GM04504 (cell line): ENCODE measurements at places on chromosomes 6 and 20.
A peak's percentile ranks its signal among the peaks of the same experiment; 100 is the strongest.

GRCh38 chr20:32678948-32679347 is 5.2 kb upstream of the C20orf203 start:
- DNase-seq = peak; percentile 61

DNA sequence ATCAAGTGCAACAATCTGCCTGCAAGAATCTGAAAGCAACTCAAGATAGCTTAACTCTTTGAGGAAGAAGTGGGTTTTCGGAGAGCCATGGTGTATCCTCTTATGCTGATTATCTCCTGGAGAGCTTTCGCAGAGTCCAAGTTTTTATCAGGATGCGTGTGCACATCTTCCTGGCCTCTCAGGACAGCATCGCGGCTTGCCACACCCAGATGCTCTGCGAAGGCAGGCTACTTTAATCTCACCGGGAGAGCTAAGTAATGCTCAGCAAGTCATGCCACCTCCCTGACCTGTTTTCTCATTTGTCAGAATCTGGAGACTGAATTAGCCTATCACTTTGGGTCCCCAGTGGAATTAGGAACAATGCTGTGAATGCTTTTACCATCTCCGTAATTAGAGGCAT is 52.9 kb downstream of the TTI1 start:
- no peak for DNase-seq

DNA sequence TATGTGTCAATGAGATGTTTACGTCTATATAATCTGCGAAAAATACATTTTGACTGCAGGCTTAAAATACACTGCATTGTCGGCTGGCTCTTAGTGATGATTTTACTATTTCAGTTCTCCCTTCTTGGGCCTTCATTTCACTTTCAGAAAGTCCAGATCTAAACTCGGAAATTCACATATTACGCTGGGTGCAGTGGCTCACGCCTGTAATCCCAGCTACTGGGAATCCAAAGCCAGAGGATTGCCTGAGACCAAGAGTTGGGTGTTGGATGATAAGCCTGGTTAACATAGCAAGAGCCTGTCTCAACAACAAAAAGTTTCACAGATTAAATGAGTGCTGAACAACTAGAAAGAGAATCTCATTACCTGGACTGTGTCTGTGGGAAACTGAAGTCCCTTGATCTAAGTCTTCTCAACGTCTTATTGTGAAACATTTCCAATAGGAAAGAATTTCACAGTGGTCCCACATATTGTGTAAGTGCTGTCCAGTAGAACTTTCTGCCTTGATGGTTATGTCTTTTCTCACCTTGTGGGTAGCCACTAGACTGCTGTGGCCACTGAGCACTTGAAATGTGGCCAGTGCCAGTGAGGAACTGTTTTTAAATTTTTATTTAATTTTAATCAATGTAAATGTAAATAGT is 1.9 kb downstream of the GINM1 start:
- DNase-seq = no peak

GRCh38 chr6:34285448-34286164 is 36.8 kb upstream of the SMIM29 start:
- no peak for DNase-seq

DNA sequence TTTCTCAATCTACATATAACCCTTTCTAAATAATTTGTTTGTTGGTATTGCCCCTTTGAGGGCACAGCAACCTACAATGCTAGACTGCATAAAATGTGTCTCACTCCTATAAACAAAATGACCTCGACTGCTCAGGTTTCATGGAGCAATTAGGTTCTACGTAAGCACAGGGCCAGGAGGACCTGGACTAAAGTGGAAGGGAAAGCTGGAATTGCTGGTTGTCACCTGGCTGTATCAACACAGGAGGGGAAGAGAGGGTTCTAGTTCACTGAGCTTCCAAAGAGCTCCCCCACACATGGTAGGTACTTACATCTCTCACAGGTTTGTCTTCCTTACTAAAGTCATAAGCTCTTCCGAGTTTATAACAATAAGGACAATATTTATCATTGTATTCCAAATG is 51.0 kb downstream of the NCOA6 start:
- no peak for DNase-seq

GRCh38 chr20:57826666-57827287 is 117.0 kb upstream of the PMEPA1 start:
- no peak for DNase-seq

GRCh38 chr6:107670792-107671199 is 153.3 kb downstream of the SCML4 start:
- DNase-seq = no peak

DNA sequence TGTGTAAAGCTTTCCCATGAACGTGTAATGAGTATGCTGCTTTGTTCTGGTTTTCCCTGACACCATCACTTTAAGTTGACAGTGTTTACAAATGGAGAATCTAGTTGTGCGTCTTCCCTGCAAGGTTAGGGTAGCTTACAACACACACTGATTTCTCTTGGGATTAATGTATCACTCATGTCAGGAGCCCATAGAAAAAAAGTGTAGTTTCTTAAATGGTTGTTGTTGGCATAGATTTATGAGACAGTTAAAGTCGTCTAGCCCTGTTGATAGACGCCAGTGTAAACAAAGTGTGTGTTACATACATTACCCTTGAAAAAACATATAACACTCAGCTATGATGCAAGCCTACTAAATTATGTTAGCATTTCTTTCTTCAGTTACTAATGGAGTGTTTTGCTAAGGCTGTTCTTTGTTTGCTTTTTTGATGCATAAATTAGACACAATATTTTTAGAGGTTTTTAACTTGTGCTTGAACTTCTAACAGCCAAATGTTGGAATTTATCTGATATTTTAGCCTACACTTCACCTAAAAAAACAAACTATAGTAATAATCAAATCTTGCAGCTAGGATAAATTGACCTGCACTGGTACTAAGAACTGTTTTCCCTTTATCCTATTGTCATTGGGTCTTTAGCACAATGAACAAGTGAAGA is 88.6 kb downstream of the RNF217 start:
- no peak for DNase-seq

DNA sequence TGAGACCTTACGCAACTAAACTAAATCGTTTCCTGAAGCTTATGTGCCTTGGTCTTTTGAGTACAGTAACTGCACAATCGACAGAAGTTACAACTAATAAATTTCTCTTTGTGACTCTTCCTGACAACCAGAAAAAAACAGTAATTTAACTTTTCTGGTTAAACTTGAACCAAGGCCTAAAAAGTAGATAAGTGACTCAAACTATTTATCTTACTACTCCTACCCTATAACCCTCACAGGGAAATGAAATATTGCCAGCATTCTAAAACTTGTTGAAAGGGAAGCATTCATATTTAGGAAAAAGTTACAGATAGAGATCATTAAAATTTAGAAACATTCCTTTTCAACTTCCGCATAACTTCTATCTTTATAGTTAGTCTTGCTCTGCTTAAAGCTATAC is 1034.4 kb downstream of the EYS start:
- no peak for DNase-seq

GRCh38 chr20:11077226-11077625 is 403.4 kb upstream of the JAG1 start:
- DNase-seq = no peak

- no peak for DNase-seq
These were observed 26.1 kb downstream of the SPATA2 start for GRCh38 chr20:49889001-49889934.

GRCh38 chr6:136782021-136782770 is 10.1 kb downstream of the MAP3K5 start:
- no peak for DNase-seq
